Caudate nucleus (tissue), 63 donors: ENCODE measurements at places on chromosomes 11 and 22.

DNA sequence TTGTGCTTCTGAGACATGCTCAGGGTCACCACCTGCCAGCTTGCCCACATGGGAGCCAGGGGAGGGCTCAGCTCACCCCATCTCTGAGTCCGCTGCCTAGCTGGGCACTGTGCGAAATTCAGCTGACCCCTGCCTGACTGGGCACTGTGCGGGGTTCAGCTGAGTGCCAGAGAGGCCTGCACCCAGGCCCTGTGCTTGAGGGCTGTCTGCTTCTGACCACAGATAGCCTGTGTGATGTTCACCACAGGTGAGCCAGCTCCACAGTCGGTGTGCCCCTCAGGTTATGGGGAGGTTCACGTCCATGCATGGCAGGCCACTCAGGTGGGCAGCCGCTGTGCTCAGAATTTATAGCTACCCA lies 84.5 kb upstream of the SUSD2 start:
- no peak for DNase-seq

DNA sequence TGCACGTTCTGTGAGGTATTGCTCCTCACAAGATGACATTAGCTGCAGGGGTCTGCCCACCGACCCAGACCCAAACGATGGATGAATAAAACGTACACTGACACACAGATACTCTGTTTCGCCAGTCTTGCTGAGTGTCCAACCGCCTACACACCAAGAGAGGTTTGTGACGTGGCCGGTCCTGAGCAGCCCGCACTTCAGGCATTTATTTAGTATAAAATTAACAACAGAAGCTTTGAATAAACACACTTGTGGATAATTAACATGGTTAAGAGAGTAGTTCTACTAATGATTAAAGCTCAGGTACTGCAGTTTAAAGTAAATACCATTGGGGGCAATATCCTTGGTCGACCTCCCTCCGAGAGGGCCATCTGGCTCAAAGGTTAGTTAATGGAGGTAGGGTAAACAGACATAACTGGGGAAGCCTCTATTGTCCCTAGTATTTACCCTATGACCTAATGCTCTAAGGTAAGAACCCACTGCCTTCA lies 75.7 kb downstream of the CCDC83 start:
- DNase-seq, result no peak

DNA sequence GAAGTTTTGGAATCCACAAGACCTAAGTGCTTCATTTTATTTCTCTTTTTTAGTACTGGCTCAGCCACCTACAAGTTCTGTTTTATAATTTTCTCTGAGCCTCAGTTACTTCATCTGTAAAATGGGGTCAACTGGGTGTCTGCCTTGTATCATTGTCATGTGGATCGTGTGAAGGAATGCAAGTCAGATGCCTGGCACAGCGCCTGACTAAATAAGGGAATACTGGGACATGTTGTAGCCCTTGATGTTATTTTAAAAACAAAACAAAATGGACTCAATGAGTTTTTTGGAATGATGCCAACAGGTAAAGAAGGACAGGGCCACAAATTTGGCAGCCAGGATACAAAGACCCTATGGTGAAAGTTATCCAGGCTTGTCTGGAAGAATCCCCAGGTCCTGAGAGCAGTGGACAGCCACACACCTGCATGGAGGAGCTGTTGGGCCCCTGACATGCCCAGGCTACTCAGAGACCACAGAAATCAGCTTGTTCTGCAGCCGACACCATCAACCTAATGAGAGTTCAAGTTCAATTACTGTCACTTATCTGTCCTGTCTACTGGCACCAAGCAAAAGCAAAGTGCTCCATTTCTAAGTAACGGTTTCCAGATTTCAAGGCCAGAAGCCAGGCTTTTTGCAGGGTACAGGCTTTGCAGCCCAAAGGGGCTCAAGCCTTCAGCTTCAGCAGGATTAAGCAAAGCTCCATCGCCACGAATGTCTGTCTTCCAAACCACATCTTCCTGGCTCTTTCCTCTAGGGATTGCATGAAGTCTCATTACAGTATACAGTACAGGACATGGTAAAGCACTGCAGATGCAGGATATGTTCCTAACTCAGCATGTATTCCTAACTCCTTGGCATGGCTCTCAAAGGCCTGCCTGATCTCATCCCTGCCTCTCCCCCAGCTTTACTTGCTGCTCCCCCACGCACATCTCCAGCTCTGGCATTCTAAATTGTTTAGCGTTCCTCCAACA lies 18.4 kb downstream of the DKK3 start:
- peak; percentile 51 for DNase-seq

DNA sequence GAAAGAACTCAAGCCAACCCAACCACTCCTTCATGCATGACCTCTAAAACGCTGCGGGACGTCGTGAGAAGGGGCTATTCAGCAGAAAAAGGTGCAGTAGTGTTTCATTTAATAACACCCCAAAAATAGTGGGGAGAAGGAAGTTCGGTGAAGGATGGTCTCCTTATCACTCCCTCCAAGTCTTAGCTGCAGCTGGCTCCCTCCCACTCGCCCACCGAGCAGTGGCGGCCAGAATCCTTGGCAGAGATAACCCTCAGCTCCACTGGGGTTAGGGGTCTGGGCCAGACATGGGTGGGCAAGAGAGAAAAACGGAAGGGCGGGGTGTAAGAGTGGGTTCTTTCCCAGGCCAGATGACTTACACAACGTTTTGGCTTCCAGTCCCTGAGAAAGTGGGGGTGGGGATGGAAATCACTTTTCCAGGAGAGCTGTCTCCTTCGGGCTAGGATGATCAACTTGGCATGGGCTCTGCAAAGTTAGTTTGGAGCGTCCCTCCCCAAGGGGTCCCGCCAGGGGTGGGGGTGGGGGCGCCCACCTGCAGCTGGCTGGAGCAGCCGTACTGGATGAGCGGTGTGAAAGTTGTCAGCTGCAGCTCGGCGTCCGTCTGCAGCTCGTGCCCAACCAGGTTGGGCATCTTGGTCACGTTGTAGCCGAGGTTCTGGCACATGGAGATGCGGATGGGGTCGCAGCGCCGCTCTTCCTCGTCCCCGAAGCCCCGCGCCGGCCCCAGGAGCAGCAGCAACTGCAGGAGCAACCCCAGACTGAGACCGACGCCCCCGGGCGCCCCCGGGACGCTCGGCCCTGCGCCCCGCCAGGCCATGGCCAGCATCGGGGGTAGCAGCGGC lies 705 bp downstream of the FZD4 start:
- no peak for DNase-seq

DNA sequence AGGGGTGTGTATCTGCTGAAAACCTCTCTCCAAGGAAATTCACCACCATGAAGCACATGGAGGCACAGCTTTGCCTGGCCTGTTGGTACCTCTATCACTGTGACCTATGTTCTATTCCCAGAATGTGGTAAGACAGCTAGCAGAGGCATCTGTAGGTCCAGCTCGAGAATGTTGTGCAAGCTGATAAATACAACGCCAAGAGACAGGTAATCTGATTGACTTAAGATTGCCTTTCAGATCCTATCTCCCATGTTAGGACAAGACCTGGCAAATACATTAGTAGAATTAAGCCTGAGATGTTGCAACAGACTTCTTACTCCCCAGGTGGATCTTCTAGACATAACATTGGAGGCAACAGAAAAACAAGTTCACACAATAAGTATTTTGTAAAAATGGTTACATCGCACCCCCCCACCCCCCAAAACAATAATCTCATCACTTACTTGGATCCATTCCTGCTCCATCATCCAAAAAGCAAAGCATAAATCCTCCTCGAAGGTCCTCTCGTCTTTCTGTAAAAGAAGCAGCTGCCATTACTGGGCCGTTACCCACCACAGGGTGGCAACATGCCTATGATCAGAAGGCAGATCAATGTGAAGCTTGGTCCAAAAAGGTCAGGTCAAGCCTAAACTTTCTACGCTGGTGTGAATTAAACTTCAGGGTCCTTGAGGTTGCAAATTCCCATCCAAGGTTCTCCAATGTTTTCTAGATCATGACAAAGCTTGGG lies 18.5 kb downstream of the MORC2 start:
- no peak for DNase-seq

DNA sequence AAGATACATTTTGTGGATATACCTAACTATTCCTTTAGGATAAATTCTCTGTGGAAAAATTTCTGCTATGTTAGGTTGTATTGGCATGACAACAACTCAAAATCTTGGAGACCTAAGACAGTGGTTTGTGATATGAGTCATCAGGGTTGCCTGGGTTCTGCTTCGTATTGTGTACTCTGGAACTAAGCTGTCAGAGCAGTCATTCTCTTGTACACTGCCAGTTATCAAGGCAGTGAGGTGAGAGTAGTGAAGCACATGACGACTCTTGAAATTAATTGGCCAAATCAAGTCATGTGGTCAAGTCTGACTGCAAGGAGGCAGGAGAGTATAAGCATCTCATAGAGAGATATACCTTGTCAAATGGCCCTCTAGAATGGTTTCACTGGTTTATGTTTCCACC lies 104.4 kb downstream of the FANCF start:
- no peak for DNase-seq

GRCh38 chr11:120608760-120609211 lies 97.2 kb downstream of the GRIK4 start:
- DNase-seq, result no peak

DNA sequence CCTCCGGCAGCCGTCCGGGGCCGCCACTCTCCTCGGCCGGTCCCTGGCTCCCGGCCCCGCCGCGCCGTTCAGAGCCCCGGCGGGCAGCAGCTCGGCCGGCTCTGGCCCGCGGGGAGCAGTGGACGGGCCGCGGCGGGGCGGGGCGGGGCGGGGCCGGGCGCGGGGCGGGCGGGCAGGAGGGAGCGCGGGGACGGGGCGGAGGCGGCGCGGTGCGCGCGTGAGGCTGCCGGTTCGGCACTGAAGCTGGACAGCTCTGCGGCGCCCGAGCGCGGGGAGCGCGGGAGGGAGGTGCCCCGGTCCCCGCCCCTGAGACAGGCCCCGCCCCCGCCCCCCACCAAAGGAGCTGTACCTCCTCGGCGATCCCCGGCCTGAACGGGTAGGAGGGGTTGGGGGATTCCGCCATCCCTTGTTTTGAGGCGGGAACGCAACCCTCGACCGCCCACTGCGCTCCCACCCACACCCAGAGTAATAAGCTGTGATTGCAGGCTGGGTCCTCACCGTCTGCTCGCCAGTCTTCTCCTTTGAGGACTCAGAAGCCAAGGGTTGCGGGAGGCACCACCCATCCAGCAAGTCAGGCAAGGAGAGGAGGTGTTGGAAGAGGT lies at the start of gene DRD2:
DRD2 (minus strand) TSS at position 239 of the 602 bp plus-strand sequence. CDS start 50,747 bp downstream, outside the sequence.
- DNase-seq, result no peak

DNA sequence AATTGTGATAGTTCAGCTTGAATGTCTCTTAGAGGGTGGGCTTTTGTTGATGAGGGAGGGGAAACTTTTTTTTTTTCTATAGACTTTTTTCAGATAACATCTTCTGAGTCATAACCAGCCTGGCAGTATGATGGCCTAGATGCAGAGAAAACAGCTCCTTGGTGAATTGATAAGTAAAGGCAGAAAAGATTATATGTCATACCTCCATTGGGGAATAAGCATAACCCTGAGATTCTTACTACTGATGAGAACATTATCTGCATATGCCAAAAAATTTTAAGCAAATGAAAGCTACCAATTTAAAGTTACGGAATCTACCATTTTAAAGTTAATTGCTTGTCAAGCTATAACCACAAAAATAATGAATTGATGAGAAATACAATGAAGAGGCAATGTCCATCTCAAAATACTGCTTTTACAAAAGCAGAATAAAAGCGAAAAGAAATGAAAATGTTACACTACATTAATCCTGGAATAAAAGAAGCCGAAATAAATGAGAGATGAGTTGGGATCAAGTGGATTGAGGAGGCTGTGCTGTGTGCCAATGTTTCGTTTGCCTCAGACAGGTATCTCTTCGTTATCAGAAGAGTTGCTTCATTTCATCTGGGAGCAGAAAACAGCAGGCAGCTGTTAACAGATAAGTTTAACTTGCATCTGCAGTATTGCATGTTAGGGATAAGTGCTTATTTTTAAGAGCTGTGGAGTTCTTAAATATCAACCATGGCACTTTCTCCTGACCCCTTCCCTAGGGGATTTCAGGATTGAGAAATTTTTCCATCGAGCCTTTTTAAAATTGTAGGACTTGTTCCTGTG lies 3.9 kb downstream of the MALAT1 start:
- no peak for DNase-seq

GRCh38 chr11:75308116-75308515 lies 43.3 kb downstream of the ARRB1 start:
- DNase-seq, result no peak

GRCh38 chr11:125579811-125580210 lies 10.5 kb downstream of the EI24 start:
- no peak for DNase-seq

DNA sequence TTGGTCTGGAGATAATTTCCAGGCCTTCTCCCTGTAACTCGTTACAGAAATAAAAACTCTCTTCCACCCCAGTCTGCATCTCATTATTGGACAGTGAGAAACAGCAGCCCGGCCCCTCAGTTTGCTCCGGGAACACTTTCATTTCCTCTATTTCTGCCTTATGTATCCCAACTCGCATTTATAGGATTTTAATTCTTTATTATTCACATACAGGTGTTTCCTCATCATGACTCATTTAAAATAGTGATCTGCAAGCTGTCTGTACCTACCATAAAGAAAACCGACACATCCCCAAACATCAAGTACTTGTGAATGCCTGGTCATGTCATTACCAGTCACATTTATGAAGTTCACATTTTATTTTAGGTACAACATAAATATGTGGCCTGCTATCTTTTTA lies 42.8 kb downstream of the PIWIL3 start:
- no peak for DNase-seq

GRCh38 chr11:14386895-14387480 lies 28.0 kb upstream of the RRAS2 start:
- DNase-seq, result peak; percentile 40

DNA sequence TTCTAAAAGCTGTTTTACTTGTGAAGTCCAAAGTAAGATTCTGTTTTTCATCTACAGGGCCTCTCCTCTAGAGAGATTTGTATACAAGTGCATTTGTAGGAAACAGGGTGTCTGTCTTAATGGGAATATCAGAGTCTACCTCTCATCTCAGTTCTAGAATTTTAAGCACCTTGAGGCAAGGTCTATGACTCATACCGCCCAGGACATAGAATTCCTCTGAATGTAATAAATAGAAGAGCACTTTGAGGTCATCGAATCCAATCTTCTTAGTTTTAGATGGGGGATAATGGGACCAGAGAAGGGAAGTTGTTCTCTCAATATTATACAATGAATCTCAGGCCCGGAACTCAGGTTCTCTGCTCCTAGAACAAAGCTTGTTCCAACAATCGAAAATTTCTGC lies 101.8 kb upstream of the TIMP3 start:
- DNase-seq, result no peak

DNA sequence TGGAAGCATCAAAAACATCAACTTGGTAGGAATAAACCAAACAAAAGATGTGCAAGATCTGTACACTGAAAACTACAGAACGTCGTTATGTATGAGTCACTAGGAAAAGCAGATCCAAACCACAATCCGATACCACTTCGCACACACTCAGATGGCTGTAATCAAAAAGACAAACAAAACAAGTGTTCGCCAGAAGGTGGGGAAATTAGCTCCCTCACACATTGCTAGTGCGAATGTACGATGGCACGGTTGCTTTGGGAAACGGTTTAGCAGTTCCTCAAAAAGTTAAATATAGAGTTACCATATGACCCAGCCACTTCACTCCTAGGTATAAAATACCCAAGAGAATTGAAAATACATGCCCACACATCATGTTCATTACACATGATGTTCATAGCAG lies 14.8 kb upstream of the CARD10 start:
- no peak for DNase-seq
